ENCODE measurements at places on chromosomes 2 and 18.

DNA sequence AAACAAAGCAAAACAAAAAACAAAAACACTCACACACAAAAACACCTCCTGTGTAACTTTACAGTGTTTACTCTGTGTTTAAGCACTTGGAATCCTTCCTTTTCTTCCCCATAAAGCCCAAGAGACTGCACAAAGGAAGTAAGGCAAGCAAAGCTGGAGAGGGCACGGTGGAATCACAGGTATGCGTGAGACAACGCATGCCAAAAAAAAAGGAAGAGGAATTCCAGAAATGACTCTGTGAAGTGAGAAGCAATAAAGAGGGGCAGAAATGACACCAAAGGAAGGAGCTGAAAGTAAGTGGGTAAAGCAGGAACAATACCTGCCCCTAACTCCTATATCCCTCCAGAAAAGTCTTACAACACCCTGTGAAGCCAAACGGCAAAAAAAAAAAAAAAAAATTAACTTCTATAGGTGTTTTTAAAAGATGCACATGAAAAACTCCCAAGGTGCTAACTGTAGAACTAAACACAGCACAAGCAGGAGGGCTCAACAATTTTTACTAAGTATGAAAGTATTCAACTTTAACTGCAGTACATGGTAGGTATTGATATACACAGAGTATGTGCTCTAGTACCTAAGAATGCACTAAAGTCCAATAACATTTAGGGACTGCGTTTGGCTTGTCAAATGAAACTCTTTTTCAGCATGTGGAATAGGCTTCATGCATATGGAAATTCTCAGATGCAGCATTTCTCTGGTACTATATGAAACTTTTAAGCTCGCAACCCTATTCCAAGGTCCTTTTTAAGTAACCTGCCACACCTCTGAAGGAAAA, 9.1 kb downstream of the RND3 start:
- no peak for DNase-seq

GRCh38 chr18:5646739-5647138, 102.9 kb upstream of the EPB41L3 start:
- DNase-seq: no peak

- peak; percentile 27 for DNase-seq
Observed at GRCh38 chr2:142877216-142877838, at the start of gene KYNU. KYNU (plus strand) TSS chr2:142877664; CDS start chr2:142885368, 7,704 bp downstream.

- DNase-seq: no peak
Observed at GRCh38 chr2:224938651-224939182, 103.6 kb downstream of the DOCK10 start.

GRCh38 chr2:112848833-112849232, 12.3 kb upstream of the IL1B start:
- DNase-seq: no peak

GRCh38 chr2:216071111-216071851, 10.3 kb downstream of the PECR start:
- DNase-seq: no peak

GRCh38 chr2:17912266-17912691, 33.8 kb downstream of the KCNS3 start:
- DNase-seq: no peak

Data from CD4-positive, alpha-beta T cell treated with Interferon alpha-2 for 1 hour (primary cell).